ENCODE measurements at places on chromosomes 1 and 21. TPM values are rescaled to one million over a fixed set of nuclear protein-coding genes. Genes with fewer than 3 reads are reported as not detected.

TNFRSF4 gene
- total RNA-seq = not detected

GRCh38 chr1:231407547-231408396 is 14.3 kb downstream of the EGLN1 start:
- H3K4me1 ChIP-seq = peaks cover 31% of the 10 kb centered on the region
- H3K27me3 ChIP-seq = no peaks in the 10 kb centered on the region
- no peak overlapping the region for H3K4me3 ChIP-seq
- DNase-seq = no peak
- peak overlapping the region; percentile 80 for H3K27ac ChIP-seq
- no peaks in the 10 kb centered on the region for H3K36me3 ChIP-seq

DNA sequence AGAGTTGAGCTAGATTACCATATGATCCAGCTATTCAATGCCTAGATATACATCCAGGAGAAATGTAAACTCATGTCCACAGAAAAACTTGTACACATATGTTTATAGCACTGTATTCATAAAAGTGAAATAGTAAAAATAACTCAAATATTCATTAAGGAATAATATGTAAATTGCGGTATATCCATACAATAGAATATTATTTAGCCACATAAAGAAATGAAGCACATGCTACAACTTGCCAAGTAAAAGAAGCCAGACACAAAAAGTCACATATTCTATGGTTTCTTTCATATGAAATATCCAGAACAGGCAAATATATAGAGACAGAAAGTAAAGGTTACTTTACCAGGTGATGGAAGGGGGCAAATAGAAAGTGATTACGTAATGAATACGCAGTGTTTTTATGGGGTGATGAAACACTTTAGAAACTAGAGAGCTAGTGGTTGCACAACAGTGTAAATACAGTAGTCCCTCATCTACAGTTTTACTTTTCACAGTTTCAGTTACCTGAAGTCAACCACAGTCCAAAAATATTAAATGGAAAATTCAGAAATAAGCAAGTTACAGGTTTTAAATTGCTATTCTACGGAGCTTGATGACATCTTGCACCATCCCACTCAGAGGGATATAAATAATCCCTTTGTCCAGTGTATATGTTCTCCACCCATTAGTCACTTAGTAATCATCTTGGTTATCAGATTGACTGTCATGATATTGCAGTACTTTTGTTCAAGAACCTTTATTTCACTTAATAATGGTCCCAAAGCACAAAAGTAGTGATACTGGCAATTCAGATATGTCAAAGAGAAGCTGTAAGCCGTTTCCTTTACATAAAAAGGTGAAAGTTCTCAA is 62.3 kb downstream of the ZNF644 start:
- no peaks in the 10 kb centered on the region for H3K4me1 ChIP-seq
- no peak overlapping the region for H3K4me3 ChIP-seq
- no peaks in the 10 kb centered on the region for H3K27me3 ChIP-seq
- DNase-seq = no peak
- no peak overlapping the region for H3K27ac ChIP-seq

DEPDC1 gene
- total RNA-seq = 2.7 TPM

PATJ gene
- total RNA-seq = 299 TPM

- no peak for DNase-seq
- H3K36me3 ChIP-seq = no peaks in the 10 kb centered on the region
- H3K27ac ChIP-seq = no peak overlapping the region
- H3K27me3 ChIP-seq = no peaks in the 10 kb centered on the region
- no peak overlapping the region for H3K4me3 ChIP-seq
- no peaks in the 10 kb centered on the region for H3K4me1 ChIP-seq
Measured at GRCh38 chr1:38994196-38994595, 3.1 kb downstream of the AKIRIN1 start.

DNA sequence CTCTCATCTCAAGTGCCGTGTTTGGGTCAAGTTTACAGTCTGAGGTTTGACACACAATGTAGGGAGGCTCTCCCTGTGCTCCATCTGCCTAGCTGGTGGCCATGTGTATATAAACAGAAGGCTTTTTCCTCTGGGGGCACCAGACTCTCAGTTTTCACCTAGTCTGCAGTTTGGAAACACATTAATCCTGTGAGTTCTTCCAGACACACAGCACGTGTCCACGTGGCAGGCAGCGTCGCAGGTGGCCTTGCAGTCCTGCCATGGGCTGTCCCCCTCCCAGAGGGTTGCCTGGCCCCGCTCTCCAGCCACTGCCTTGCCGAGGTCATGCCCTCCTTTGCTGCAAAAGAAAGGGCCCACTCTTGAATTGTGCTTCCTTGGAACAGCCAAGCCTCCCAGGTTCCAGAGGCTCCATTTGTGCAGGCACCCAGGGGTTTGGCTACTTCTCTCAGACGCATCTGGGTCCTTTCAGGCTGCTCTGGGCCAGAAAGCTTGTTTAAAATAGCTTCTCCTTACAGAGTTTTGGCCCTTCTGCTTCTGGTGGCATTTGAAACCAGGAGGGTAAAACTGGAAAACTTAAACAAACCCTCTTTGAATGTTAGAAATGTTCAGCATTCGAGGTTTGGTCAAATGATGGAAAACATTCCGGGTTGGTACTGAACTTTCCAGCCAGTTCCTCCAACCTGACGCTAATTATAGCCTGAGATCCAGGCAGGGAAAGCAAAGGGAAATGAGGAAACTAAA is 4.4 kb upstream of the RUNX1 start:
- H3K27ac ChIP-seq = peak overlapping the region; percentile 71
- H3K27me3 ChIP-seq = no peaks in the 10 kb centered on the region
- no peak overlapping the region for H3K4me3 ChIP-seq
- peaks cover 15% of the 10 kb centered on the region for H3K4me1 ChIP-seq
- no peaks in the 10 kb centered on the region for H3K36me3 ChIP-seq
